Stimulated activated effector memory CD8-positive, alpha-beta T cell treated with anti-CD3 and anti-CD28 coated beads, Interleukin-12 subunit alpha, Interleukin-12 subunit beta, amount 100 ng/mL, for 72 hours (primary cell): ENCODE measurements at places on chromosomes 2 and 18.

DNA sequence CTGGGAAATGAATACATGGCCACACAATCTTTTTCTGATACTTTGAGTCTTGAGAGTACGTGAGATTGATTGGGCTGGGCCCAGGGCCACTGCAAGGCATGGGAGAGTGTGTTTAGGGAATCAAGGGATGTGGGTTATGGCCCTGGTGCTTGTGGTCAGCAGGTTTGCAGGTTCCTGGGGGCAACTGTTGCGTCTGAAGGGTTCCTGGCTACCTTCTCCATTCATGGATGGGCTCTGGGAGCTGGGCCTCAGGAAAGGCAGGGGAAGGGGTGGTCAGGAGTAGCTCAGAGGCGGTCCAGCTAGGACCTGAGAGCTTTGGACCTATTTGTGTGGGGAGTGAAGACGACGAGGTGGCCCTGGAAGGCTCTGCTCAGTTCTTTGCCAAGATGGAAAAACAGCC lies 8.4 kb upstream of the ZAP70 start:
- no peak for DNase-seq

GRCh38 chr2:148255929-148256328 lies 235.0 kb downstream of the MBD5 start:
- no peak for DNase-seq

- peak; percentile 71 for DNase-seq
These were observed 795 bp downstream of the ANKRD39 start for GRCh38 chr2:96856776-96857666.

DNA sequence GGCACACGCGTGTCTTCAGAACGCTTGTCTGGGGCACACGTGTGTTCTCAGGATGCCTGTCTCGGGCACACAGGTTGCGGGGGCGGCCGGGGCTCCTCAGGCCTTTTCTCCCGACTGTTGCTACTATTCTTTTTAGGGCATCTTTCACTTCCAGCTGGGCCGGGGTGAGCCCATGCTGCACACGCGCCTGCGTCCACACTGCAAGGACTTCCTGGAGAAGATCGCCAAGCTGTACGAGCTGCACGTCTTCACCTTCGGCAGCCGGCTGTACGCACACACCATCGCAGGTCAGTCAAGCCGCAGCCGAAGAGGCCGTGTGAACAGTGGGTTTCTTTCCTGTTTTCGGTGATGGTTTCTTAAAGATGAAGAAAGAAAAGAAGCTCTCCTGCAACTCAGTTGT lies 25.0 kb downstream of the CTDP1 start:
- DNase-seq, result no peak

GRCh38 chr2:28395334-28396061 lies 2.8 kb downstream of the FOSL2 start:
- DNase-seq, result no peak

- DNase-seq, result no peak
These were observed 131.4 kb upstream of the CCDC68 start for GRCh38 chr18:55090564-55091188.

DNA sequence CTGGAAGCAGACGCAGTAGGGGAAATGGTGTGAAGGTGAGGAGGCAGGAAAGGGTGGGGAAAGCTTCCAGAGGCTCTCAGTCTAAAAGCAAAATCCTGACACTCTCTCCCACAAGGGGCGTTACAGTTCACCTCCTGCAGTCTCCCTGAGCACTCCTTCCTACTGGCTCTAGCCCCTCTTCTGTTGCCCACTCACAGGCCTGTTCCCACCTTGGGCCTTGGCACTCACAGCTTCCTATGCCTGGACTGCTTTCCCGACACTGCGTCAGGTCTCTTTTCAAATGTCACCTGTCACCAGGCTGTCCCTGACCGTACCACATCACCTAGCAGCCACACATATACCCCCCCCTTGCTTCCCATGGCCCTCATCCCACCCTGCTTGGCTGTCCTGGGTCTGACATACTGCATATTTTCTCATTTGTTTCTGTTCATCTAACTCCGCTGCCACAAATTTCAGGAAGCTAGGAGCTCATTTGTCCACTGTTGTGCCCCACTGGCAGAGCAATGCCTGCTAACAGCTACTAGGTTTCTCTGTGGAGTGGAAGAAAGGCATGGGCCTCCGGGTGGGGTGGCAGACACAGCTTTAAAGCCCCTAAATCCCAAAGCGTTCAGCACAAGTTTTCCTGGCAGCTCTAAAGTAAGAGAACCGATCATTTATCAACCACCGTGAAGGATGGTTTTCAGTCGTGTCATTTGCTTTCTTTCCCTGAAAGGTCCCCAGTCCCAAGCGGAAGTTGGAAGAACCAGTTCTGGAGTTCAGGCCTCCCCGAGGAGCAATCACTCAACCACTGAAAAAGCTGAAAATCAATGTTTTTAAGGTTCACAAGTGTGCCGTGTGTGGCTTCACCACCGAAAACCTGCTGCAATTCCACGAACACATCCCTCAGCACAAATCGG lies 118.8 kb downstream of the ZNF532 start:
- no peak for DNase-seq

- no peak for DNase-seq
These were observed 372.8 kb upstream of the UBE2E3 start for GRCh38 chr2:180607514-180608049.

DNA sequence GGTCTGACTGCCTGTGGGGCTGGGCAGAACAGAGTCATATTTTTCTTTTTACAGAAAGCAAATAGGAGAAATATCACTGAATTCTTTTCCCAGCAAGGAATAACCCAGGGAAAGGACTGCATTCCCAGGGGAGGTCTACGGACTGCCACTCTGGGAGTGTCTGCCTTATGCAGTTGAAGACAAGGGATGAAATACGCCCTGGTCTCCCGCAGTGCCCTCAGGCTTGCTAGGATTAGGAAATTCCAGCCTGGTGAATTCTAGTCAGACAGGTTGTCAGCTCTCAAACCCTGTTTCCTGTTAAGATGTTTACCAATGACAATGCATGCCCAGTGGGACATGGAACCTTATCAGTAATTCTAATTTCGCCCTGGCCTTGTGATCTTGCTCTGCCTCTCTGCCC lies 30.3 kb upstream of the PDK1 start:
- no peak for DNase-seq

DNA sequence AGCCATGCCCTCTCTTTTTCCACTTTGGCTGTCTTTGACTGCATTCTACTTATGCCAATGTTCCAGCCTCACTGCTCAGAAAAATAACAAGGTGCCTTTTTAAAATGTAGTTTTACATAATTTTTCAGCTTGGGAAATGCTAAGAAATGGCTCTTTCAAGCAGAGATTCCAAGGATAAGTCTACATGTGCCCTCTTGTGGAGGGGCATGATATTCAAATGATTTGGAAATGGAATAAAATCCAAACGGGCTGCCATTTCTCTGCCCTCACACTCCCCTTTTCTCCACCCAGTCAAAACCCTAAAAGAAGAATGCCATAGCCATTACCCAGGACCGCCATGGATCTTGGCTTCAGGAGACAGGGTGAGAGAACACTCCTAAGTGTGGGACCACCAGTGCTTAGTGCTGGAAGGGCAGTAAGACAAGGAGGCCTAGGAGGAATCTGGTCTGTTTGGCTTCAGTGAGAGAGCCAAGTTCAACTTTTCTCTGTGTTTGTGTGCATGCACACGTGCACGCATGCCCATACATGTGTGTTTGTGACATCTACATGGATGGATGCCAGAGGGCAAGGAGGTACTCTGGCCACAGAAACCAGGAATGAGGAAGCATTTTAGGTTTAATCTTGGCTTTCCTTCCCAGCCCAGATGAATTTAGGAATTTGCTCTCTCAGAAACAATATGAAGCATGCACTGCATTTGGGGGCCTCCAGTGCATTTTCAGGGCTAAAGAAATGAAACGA lies 174.0 kb upstream of the SLC14A2 start:
- no peak for DNase-seq

DNA sequence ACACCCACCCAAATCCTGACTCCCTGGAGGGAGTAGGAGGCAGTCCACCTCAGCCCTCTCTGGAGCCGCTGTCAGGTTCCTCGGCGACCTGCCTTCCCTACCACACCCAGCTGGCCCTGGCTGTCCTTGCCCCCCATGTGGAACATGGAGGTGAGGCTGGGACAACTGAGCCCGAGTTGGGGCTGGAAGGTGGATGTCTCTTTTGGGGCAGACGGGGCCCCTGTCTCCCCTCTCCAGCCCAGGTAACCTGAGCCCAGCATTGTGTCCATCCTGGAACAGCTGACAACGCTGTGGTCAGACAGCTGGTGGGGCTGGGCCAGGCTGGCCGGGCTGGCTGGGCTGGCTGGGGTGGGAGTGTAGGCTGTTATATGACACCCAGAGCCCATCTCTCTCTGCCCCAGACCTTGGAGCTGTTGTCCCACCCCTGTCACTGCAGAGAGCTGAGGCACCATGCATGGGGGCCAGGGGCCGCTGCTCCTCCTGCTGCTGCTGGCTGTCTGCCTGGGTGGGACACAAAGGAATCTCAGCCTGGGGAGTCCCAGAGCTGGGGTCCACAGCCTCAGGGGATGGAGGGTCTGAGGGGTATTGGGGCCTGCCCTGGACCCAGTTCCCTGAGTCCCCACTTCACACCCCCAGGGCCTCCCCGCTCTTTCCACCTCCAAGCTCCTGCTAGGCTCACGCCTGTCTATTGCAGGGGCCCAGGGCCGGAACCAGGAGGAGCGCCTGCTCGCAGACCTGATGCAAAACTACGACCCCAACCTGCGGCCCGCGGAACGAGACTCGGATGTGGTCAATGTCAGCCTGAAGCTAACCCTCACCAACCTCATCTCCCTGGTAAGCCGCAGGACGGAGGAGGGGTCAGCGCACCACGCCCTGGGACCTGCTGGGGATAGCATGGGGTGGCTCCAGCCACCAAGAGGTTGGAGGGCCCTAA lies at the start of gene CHRNG:
Gene CHRNG (plus strand): TSS at position 395 of the 934 bp plus-strand sequence. CDS start 56 bp downstream, at position 451.
- DNase-seq, result no peak

- no peak for DNase-seq
These were observed 2.0 kb upstream of the TRPM8 start for GRCh38 chr2:233915128-233915527.

DNA sequence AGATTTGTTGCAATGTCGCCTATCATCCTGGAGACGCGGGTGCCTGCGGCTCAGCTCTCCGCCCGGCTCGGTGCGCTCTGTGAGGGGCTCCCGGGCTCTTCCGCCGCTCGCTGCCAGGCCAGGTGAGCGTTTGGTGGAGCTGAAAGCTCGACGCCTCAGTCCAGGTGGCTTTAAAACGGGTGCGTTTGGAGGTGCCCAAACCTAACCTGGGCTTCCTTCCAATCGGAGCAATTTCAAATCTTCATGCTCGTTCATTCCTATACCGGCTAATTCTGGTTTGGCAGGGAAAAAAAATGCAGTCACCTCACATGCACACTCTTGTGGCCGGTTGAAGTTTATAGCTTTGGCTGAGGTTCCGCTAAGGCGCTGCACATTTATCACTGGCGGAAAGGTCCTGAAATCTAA lies at the start of gene SLC16A14:
Gene SLC16A14 (minus strand): TSS at position 274 of the 405 bp plus-strand sequence. CDS start 9,572 bp downstream, outside the sequence.
- no peak for DNase-seq

- no peak for DNase-seq
These were observed 9.9 kb upstream of the KLF11 start for GRCh38 chr2:10033251-10034006.
